ENCODE measurements at places on chromosomes 7 and 10.

DNA sequence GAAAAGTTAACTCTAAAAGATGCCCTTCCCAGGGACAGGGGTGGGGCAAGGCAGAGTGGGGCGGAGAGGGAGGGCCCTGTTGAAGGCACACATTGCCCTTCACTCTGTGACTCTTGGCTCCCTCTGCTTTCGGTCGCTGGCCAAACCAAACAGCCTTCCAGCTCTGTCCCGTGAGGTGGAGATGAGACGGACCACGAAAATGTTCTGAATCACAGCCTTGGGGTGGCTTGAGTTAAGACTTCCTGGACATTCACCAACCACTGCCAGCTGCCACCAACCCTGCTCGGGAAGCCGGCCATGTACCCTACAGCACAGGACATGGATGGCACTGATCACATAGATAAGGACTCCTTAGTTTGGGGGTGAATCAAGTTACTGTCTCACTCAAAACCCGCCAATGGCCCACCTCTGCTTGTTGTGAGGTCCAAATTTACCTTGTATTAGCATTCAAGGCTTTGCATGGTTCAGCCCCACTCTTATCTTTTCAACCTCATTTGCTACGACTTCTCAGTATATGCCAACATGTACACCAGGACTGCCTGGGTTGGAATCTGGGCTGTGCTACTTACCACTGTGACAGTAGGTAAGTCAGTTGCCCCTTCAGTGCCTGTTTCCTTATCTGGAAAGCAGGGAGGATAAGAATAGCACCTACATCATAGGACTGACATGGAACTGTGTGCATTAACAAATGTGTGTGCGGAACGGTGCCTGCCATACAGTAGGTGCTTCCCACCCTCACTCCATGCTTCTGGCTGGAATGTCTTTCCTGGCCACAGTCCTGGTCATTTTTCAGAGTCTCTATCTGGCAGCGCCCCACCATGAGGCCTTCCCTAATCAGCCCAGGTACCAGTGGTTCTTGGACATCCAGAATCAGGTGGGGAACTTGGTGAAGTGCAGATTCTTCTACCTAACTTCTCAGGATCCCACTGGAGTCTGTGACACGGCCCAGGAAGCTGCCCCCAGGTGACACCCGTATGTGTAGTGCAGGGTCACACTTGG lies 28.0 kb downstream of the ITPRIP start:
- DNase-seq = peak; percentile 55

DNA sequence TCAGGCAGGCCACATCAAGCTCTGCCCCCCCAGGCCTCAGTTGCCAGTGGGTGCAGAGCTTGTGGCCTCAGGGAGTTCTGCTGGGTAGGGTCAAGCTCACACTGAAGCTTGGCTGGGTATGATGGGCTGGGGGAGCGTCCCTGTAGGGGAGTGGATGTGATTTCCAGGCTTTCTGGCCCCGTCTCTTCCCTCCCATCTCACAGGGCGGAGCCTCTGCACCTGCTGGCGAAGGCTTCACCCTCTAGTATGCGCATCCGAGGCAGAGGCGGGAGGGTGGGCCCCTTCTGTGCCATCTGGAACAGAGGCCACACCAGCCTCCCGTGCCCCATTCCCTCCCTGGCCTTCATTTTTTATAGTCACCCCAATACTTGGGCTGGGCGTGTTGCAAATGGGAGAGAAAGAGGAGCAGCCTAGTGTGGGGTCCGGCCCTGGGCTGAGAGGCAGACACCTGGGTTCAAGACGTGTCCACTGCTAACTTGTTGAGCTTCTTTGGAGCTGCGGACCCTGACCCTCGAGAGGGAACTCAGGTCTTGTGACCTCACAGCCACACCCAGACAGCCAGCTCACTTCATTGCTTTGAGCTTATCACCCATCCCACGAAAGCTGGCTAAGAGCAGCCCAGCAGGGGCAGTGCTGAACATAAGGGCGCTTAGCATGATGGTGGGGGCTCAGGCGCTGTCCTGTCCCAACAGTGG lies 2.3 kb downstream of the AQP1 start:
- no peak for DNase-seq

DNA sequence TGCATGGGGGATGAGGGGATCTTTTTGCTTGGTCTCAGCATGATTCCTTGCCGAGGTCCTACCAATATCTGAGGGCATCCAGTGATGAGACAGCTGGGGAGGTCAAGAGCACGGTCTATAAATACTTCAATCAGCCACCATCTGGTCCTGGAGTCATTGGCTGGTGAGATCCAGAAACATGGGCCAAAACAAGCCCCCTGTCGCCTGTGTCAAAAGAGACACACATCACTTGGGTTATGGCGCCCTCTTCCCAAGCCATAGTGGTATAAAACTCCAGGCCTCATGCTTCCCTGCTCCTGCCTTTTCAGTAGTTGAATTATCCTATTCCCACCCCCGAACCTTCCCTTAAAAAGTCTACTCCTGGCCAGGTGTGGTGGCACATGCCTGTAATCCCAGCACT lies 60.9 kb downstream of the SLC35B4 start:
- DNase-seq = no peak

DNA sequence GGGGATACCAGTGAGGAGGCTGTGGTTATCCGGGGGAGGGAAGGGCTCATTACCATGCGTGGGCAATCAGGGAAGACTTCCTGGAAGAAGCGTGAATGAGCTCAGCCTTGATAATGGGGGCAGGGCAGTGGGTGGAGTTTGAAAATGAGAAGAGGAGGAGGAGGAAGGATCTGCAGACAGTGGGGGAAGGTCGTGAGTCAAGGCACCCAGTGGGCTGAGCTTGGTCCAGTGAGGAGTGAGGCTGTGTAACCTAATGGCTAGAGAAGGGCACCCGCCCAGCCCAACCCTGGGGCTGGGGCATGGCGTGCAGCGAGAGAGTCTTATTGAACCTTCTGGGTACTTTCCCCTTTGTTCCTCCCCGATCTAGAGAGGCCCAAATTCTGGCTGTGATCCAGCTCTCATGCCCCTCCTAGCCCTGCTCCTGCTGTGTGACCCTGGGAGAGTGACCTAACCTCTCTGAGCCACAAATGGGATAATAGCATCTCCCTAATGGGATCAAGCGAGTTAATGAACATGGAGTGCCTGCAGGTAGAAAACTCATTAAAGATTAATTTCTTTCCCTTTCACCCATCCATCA lies 31.5 kb downstream of the CLIP2 start:
- no peak for DNase-seq

- no peak for DNase-seq
These were observed 406.3 kb downstream of the GALNT17 start for GRCh38 chr7:71538210-71538609.

DNA sequence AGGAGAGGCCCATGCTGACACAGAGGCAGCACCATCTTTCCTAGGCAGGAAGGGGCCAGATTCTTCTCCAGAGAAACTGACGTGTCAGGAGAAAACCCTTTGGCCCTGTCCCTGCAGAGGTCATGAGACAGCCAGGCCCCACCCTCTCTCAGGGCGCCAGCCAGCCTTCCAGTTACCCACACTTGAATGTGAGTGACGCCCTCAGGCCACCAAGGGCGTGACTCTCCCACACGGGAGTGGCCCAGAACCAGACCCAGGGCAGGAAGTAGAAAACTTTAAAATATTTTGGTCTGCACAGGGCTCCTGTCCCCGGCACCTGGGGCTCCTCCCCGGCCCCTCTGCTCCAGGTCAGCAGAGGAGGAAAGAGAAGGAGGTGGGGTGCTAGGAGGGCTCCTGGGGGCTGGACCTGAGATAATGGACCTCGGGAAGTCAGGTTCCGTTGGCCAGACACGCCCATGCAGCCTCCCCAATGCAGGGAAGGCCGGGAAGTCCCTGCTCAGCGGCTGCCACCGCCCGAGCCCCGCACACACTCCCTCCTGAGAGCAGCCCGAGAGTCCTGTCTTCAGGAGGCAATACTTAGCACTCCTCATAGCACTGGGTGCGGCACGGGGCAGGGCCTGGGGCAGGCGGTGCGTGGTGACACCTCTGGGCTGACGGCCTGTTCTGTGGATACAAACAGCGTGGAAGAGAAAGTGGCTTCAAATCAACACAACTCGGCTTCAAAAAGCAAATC lies 67.0 kb upstream of the CFAP46 start:
- DNase-seq = no peak

GRCh38 chr7:127571741-127572505 lies 13.5 kb downstream of the GCC1 start:
- no peak for DNase-seq

DNA sequence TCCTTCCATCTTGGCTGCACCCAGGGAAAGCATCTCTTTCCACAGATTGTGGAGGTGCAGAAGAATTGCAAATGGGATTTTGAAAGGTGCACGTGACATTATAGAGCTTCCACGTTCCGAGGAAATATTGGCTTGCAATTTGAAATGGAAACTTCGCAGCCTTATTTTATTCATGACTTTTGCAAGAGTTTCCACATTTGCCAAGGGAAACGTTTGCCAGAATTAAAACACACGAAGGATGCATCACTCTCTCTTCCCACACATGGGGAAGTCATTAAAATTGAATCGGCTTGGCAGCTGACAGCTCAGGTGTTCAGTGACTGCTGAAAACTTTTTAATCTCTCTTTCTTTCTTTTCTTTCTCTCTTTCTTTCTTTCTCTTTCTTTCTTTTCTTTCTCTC lies 475.4 kb upstream of the IGFBP3 start:
- DNase-seq = no peak

DNA sequence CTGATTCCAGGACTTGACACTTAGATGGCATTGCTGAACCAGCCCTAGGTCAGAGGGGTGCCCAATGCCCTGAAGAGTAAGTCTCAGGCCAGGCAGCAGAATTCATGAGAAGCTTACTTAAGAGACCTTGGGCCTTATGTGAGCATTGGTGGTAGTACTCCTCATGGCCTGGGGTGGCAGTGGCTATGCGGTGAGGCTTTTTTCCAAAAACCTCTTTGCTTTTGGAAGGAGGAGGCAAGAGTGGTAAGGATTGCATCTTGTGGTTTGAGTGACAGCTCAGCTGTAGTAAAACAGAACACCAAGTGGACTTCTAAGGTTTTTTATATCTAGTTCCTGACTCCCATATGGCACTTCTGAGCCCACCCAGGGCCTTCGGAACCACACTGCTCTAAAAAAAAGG lies 459.0 kb upstream of the STEAP1 start:
- DNase-seq = no peak

DNA sequence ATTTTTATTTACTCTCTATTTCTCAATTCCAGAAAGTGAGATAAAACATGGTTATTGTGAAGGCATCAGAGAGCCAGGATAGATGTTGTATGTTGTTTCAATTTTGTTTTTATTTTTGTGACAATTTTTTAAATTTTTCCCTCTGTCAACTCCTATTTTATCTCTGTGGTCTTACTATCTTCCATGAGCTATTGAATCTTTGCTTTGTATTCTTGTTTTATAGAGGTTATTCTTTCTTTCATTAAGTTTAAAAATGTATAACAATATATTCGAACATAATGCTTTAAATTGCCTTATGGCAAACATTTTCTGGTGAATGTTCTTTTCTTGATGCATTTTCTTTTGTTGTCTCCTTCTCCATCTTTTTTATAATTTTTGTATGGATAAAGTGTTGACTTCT lies 78.4 kb downstream of the POU6F2 start:
- DNase-seq = no peak

DNA sequence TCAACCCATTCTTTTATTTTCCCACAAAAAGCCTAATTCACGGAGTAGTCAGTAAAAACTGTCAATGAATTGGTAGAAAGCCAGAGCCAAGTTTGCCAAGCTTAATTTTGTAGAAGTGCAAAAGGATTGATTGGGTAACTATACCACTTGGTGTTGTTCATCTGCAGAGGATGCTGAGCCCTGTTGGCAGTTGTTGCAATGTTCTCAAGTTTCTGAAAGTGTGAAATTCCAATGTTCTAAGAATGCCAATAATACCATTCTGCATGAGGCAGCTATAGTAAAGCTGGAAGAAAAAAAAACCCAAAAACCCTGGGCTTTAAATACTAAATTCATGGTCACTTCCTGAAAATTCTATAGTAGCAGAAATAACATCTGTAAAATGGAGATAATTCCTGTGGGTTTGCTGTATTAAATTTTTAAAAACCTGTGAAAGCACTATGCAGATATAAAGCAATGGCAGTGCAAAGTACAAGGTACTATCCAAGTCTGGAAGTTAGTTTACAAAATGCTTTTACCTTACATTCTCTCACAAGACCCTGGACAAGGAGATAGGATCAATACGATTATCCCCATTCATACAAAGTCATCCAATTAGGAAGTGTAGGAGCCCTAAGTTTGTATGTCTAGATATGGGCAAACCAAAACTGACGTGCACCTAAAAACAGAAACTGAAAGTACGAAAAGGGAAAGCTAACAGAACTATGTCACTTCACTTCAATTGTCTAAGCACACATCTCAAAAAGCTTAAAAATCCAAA lies 6.0 kb upstream of the PON1 start:
- DNase-seq = no peak

DNA sequence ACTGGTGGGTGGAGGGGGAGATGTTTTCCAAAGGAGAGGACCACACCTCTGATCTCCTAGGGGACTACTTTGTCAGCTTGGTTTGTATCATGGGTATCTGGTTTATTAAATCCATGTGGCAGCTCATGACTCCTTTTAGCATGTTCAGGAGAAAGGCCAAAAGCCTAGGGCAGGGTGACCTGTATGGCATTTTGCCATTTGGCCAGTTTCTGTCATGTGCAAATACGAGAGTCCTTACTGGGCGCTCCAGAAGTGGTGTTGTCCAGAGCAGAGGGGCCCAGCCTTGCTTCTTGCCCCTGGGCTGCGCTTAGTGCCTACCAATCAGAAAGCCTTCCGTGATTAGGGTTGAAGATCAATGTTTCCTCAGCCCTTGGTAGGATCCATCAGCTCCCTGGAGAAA lies 31.0 kb downstream of the ADRA2A start:
- DNase-seq = no peak

DNA sequence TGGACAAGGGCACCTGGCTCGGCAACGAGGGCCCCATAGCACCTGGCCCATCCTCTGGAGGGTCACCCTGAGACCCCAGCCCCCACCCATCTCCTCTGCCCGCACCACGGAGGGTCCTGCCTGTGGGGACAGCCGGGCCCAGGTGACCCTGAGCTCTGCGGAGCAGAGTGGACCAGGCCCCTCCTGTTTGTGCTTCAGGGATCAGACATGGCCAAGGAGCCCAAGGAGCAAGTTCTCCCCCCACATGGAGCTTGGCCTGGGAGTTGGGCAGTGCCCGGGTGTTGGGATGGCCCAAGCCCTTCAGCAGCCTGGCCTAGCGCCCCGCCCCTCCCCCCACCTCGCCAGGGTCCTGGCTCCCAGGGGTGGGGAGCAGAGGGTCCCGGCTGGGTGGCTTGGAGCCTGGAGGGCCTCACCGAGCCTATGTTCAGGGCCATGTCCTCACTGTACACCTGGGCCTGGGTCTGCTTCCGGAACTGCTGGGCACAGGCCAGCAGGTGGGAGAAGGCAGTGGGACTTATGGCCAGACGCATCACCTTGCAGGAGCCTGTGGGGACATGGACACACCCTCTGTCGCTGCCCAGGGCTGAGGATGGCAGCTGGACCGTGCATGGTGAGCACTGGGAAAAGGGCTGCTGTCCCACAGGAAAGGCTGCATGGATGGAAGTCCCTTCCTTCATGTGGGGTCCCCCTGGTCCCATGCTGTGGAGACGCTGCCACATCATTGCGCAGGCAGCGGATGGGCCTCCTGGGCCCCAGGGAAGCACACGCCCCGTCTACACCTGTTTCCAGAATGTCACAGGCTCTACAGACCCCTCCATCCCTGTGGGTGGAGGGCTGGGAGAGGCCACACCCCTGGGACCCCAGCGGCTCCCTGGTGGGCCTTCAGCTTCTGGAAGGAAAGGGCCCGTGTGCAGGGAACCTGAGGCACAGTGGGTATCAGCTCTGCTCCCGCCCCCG lies 49.2 kb upstream of the NKX6-2 start:
- no peak for DNase-seq

All from dermis microvascular lymphatic vessel endothelial cell (primary cell).